Activated T-cell treated with anti-CD3 and anti-CD28 coated beads for 4 hours (primary cell): ENCODE measurements at places on chromosomes 5 and 9.

DNA sequence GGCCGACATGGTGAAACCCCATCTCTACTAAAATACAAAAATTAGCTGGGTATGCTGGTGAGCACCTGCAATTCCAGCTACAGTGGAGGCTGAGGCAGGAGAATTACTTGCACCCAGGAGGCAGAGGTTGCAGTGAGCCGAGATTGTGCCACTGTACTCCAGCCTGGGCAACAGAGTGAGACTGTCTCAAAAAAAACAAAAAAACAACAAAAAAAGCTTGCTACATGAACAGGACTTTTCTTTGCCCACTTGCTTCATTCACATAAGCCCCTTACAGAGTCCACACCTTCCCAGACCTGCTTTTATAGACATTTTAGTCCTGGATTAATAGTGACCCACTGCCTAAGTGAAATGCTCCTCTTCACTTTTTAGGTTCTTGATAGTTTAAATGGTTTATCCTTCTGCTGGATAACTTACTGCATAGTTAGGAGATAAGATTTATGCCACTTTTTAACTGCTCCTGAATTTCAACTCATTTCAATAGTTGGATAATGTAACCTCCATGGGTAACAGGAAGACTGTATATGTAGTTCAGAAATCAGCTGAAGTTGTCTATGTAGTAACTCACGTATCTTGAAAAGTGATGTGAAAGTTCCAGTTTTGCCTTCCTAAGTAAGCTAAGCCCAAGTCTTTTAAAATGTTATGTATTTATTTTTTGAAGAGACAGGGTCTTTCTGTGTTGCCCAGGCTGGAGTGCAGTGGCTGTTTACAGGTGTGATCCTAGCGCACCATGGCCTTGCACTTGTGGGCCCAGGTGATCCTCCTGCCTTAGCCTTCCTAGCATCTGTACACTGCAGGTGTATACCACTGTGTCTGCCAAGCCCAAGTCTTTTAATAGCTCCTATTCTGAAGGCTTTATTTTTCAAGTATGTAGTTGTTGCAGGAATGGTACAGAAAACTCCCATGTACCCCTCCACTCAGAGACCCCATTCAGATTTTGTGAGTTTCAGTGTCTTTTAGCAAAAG lies 19.7 kb downstream of the SUB1 start:
- DNase-seq: no peak

- DNase-seq: no peak
Observed at GRCh38 chr5:137651022-137651421, 84.9 kb downstream of the KLHL3 start.

DNA sequence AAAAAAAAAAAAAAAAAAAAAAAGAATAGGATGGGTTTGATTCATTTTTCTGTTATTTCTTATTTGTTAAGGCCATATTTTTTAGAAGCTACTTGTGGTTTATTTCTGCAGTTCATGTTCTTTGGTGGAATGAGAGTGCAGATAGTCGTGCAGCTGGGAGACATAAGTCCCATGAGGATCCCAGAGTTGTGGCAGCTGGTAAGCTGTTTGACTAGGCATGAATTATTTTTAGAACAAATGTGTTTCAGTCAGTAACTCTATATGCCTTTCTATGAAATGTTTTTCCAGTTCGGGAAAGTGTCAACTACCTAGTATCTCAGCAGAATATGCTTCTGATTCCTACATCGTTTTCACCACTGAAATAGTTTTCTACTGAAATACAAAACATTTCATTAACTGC lies 5.0 kb upstream of the NIPSNAP3B start:
- DNase-seq: no peak

DNA sequence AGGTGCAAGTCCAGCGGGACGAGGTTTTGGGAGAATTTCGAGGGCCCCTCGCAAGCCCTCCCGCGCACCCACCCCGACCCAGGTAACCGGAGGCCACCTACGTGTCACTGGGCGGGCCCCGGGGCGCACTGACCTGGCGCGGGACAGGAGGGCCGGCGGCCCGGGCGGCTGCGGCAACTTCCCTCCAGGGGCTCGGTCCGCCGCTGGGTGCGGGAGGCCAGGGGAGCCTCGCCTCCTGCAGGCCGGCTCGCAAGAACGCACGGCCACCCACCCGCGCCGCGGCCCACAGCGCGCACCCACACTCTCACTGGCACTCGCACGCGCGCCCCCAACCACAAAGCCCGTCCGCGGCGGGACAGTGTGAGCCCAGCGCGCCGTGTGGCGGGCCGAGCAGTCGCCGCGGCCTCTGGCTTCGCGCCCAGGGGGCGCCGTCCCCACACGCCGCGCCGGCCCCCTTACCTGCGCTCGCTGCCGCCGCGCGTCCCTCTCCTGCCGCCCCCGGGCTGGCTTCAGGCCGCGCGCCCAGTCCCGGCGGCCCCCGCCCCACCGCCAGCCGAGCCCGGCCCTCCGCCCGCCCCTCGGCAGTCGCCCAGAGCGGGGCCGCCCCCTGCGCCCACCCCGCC lies 451 bp downstream of the LPAR1 start:
- no peak for DNase-seq

GRCh38 chr5:79560771-79561524 lies 47.0 kb upstream of the HOMER1 start:
- no peak for DNase-seq

DNA sequence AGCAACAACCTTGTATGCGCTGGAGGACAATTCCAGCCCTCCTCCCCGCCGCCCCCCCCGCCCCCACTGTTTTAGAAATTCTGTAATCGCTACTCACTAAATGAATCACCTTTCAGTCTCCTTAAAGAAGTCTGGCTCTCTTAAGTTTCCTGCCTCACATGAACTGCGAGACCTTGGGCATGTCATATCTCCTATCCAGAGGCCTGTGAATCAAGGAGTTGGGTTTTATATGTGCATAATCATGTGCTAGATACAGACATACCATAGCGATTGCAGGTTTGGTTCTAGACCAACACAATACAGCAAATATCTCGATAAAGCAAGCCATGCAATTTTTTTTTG lies 337 bp upstream of the DMAC1 start:
- no peak for DNase-seq

- no peak for DNase-seq
Observed at GRCh38 chr9:85536514-85536913, 205.2 kb downstream of the AGTPBP1 start.

DNA sequence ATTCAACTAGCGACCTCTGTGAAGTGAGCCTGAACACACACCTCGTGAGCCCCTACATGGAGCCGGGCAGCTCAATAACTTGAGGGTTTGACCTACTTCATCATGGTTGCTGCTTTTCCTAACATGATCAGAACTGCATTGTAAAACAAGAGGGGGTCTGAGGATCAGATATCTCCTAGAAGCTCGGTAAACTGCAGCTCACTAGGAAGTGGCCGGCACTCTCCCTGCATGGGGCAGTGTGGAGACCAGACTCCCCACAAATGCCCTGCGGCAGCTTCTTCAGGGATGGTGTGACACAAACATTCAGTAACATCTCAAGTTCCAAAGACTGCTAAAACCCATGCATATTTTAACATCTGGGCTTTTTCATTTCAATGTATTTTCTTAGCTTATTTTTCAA lies 18.5 kb downstream of the LHFPL2 start:
- DNase-seq: no peak

DNA sequence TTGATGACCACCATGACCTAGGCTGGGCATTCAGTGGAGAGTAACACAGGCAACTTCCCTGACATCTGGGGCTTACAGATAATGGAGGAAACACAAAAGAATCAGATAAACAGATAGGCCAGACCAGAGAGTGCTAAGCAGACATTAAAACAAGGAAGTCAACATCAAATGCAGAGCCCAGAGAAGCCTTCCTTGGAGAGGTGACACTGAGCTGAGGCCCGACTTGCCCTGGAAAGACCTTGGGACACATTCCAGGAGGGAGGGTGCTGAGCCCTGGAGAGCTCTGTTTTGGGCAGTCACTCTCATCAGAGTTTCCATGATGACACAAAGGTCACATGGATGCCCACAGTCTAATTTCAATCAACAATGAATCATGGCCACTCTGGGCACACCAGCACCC lies 31.9 kb upstream of the C5orf58 start:
- DNase-seq: no peak

DNA sequence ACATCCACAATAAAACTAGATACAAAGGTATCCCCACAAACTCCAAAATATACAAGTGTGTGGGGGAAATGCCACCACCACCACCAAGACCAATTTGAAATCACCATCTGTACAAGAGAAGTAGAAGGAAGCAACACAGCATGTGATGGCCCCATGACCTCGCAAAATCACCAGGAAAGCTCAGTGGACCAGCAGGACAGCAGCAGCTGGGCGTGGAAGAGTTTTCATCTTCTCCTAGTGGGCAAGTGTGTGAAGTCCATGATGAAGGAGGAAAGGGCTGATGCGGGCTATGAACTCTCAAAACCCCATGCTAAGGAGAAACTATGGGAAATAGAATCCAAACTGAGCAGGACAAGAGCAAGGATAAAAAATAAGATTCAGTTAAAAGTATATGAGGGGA lies 58.1 kb downstream of the GOLPH3 start:
- no peak for DNase-seq

DNA sequence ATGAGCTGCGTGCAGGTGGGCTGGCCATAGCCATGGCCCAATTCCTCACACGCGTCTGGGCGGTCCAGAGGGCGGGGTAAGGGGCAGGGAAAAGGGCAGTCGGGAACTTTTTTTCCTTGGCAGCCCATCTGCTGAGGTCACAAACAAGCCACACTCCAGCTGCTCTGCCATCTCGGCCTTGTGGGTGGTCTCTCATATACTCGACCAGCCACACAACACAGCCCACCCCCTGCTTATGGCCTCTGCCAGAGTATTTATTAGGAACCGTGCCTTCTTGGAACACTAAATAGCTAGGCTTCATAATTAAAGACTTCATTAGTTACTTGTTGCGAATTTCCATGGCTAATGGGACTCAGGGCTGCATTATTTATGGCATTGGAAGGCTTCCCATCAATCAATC lies 98.5 kb upstream of the LHFPL2 start:
- no peak for DNase-seq

DNA sequence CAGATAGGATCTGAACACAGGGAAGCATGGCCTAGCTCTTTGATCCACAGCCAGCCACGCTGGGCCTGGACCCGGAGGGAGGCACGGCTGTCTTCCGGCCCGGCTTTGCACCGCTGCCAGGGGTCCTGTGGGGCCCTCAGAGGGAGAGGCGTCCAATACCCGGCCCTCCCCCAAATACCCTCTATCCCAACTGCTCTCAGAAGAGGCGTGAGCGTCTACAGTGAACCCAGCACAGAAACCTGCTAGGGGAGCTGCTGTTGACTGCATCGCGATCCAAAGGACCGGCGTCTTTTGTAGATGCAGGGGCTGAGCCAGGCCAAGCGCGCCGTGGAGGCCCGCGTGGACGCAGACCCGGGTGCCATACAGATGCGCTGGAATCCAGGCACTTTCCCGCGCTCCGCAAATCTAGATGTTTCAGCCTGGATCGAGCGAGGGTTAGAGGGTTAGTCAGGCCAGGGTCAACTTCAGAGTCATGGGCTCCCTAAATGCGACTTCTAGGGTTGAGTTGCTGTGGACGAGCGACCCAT lies 1.1 kb upstream of the TCF7 start:
- DNase-seq: no peak

GRCh38 chr5:9245071-9245470 lies 300.8 kb downstream of the SEMA5A start:
- no peak for DNase-seq

GRCh38 chr5:54186912-54187445 lies 123.4 kb downstream of the ARL15 start:
- no peak for DNase-seq

DNA sequence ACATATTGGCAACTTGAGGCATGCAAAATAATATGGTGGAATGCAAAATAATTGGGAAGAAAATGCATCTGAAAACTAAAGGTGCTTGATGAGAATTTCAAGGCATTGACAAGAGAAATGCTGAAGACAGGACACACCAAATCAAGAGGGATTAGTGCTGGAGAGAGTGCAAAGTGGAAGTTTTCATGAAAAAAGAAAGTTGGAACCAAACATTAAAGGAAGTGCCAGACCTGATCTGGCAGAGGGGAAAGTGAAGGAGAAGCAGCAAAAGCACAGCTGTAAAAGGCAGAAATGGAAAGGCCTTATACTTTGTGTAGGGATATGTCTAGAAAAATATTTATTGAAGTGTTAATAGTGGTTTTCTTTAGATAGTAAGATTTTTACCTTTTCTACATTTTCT lies 35.3 kb upstream of the FYB1 start:
- DNase-seq: no peak

- DNase-seq: no peak
Observed at GRCh38 chr5:103910786-103911185, 348.2 kb upstream of the NUDT12 start.

DNA sequence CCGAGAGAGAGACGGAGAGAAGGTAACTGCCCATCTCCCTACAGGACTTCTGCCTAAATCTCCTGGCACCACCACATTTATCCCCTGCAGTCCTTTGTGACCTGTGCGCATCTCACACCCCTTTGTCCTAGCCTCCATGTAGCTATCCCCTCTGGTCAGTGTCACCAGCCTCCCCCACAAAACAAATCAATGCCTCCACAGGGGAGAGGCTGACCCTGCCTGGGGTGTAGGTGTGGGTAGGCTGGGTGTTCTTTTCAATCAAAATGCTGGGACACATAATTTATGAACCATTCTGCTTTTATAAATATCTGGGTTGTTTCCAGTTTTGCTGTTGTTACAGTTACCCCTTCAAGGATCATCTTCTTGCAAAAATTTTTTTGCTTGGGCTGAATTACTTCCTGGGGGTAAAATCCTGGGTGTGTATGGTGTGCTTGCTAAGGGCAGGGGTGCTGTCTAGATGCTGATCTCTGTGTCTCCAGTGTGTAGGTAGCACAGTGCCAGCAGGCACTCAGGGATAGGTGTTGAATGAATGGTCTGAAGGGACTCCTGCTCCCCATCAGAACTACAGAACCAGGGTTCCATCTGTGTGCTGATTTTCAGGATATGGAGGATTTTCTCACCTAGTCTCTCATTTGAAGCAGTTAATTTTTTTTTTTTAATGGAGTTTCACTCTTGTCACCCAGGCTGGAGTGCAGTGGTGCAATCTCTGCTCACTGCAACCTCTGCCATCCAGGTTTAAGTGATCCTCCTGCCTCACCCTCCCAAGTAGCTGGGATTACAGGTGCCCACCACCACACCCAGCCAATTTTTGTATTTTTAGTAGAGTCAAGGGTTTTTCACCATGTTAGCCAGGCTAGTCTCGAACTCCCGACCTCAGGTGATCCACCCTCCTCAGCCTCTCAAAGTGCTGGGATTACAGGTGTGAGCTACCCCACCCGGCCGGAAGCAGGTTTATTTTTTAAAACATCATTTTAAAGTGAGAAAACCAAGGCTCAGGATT lies at the start of gene GARIN3:
Gene GARIN3, minus strand, starts transcription at position 51 of the 1,000 bp plus-strand sequence. CDS start 96 bp downstream, outside the sequence.
- no peak for DNase-seq

GRCh38 chr5:140734354-140734753 lies 34.1 kb downstream of the ZMAT2 start:
- no peak for DNase-seq
